ENCODE measurements at places on chromosomes 1 and 21.

- no peak for DNase-seq
These were observed 62.2 kb downstream of the HSF2BP start for GRCh38 chr21:43597052-43597451.

DNA sequence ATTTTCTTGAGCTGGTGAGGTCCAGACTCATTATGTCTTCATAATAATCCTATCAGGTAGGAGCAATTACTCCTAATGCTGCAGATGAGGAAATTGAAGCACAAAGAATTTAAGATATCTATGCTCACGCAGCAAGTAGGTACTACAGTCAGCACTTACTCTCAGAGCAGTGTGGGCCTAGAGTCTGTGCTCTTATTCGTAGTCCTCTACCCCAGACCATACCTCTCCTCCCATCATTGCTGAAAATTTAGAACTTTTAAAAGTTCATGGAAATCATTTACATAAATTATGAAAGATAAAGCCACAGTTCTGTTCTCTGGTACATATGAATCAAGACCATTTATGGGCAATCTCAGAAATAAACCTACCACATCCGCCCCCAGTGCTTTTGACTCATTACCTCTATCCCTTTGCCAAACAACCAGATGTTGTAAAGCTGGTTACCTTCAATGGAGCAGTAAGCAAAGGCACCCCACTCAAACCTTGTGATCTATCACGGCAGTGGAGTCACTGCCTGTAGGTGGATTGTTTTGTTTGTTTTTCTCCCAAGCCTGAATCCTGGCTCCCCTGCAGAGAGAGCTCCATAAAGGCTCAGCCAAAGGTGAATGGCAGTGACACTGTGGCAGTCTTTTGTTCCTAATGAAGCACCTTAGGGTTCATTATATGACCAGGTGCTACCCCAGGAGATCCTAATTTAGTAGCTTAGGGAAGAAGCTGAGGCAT lies 20.9 kb upstream of the MAN1A2 start:
- DNase-seq = no peak

DNA sequence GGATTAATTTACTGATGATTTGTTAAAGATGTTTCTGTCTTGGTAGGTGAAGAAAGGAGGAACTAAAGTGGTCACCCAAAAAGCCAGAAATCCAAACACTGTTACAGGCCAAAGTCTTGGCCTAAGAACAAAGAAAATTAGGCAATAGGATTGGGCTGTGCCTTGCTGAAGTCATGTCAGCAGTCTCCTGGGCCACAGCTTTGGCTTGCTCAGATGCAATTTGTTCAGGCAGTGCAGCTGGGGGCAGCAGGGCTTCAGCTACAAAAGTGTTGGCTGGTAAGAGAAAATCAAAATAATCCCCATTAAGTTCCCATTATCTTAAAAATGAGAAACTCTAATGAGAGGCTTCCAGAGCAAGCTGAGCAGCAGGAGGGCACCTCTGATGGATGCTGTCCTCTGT lies 14.0 kb upstream of the RAP1A start:
- no peak for DNase-seq

- DNase-seq = peak; percentile 91
These were observed 32.1 kb downstream of the RABGAP1L start for GRCh38 chr1:174191349-174191862.

DNA sequence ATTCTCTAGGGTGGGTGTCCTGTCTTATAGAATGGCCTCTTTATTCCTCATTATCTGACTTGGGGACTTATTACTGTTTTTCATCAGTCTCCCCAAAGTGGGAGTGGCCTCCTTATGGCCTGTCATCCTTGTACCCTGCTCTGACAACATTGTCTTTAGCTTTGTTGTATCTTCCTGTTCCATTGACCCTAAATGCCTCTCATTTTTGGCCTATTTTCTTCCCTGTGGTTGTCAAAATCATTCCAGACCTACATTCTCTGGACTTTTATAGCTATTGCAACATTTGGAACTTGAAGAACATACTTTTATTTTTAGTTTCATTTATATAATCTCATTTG lies 9.7 kb downstream of the SFT2D2 start:
- DNase-seq = peak; percentile 51

GRCh38 chr1:3645666-3646355 lies 4.1 kb downstream of the WRAP73 start:
- no peak for DNase-seq

DNA sequence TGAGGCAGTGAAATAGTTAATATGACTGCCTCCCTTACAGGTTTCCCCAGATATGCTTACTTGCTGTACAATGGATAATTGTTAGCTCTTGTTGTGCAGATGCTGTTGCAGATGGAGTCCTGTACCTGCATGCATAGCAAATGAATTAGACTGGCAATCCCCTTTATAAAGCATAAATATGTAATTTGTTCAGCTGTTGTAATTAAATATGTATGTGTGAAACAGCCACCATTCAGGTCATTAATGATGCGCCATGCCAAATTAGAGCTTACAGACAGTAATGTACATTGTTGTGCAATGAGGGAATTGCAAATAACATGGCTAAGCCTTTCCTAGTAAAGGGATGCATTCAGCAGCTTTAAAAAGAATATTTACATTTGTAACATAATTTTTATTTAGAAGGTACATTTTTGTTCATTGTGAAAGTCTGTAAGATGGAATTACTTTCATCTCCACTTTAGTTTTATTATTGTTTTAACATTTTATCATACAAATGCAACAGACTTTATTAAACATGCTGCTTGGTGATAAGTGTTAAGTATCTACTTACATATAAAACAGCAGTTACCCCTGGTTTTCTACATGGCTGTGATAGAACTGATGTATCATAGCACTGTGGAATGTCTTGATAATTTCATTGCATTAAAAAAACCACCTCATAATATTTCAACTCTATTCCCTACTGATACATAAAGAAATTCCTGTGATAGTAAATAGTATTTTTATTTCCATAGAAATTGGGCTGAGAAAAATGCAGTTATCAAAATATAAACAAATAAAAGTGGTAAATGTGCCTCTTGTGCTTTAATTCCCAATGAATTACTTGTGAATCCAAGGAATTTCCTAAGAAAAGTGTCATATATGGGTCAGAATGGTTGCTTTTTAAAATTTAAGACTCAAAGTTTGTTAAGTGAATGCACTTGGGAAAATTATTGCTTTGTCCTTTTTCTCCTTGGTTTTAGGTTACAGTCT lies 99.0 kb downstream of the NFIA start:
- DNase-seq = no peak

DNA sequence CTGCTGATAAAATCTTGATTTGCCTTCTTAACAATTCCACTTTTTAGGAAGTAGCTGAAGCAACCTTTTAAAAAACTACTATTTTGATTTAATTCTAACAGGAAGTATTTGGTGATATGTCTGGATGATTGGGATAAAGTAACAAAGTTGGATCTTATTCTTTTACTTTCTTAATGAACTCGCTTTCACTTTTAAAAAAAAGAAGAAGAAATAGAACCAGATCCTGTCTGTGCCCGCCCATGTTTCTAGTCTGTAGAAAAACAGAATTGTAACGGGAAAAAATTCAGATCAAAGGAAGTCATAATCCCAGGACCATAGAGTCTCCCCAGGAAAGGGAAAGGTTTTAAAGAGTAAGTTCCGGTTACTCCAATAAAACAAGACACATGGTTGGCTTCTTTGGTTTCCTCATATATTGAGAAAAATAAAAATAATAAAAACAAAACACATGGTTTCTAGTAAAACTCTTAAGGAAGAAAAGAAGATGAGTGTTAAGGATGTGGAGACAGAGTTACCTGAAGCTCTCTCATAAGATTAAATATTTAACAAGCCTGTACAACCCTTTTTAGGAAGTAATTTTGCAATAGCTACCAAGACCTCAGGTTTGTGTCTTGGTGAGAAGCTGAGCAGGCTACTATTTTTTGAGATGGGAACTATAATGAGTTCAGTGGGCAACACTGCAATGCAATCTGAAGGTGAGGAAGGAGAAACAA lies 4.9 kb downstream of the CD48 start:
- no peak for DNase-seq

DNA sequence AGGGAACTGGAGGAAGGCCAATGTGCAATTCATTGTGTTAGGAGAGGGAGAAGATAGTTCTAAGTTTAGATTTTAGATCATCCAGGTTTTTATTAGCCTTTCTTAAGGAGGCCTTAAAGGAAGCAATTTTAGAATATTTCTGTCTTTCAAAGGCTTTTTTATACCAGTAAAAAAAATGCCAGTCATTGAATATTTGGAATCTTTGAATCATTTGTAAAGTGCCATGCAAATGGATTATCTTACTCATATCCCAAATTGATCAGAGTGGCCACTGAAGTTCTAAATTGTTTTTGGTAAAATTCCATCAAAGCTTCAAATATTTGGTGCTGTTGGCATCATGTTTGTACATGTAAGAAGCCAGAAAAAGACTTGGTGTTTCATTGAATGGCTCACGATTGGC lies 244.8 kb downstream of the RPS6KC1 start:
- no peak for DNase-seq

- DNase-seq = no peak
These were observed 39.6 kb upstream of the LBR start for GRCh38 chr1:225467193-225468020.

DNA sequence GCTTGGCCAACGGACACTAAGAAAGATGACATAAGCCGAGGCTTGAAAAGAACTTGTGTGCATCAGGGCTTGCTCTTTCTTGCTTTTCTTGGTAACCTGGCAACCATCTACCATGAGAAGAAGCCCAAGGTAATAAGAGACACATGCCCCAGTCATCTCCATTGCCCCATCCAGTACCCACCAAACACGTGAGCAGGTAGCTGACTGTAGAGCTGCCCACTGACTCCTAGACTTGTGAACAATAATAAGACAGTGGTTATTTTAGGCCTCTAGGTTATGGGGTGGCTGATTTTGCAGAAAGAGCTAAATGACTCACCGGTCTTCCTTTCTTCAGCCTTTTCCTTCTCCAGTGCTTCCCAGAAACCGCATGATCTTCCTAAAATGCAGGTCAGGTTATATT lies 105.0 kb upstream of the JUN start:
- DNase-seq = no peak

DNA sequence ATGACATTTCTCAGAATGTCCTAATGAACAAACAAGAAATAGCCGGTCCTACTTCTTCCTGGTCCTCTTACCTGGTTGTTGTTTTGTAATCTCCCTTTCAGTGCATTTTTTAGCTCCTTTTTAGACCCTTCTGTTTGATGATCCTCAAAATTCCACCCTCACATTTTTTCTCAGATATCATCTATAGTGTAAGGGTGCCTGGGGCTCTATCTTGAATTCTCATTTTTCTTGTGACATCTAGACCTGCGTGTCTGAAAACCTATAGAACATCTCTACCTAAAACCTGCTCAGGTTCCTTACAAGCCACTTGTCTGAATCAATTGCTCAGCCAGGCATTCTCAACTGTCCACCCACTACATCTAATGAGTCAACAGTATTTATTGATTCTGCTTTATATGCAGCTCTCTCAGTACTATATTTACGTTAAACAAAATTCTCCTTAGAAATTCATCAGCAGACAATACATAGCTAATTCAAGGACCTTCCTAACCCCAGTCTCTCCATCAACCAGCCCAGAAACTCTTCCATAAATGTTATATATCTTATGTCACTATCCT lies 36.5 kb upstream of the USH2A start:
- no peak for DNase-seq

GRCh38 chr1:41855713-41856112 lies 63.0 kb downstream of the HIVEP3 start:
- DNase-seq = no peak

DNA sequence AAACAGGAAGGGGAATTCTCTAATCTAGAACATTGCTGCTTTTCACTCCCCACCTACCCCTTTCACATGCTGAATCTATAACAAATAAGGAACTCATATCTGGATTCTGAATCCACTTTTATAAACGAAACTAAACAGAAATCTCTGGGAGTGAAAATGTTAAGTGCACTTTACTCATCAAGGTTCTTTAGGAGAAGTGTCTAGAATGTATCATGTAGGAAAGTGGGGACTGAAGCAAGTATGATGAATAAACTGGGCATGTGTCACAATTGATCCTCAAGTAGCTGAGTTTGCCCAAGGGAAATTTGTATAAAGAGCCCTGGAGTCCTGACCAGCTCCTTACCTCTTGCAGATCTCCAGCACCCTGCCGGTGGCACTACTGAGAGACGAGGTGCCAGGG lies 19.8 kb downstream of the AVPR1B start:
- DNase-seq = no peak

GRCh38 chr1:241677201-241677600 lies 25.1 kb downstream of the WDR64 start:
- DNase-seq = no peak

DNA sequence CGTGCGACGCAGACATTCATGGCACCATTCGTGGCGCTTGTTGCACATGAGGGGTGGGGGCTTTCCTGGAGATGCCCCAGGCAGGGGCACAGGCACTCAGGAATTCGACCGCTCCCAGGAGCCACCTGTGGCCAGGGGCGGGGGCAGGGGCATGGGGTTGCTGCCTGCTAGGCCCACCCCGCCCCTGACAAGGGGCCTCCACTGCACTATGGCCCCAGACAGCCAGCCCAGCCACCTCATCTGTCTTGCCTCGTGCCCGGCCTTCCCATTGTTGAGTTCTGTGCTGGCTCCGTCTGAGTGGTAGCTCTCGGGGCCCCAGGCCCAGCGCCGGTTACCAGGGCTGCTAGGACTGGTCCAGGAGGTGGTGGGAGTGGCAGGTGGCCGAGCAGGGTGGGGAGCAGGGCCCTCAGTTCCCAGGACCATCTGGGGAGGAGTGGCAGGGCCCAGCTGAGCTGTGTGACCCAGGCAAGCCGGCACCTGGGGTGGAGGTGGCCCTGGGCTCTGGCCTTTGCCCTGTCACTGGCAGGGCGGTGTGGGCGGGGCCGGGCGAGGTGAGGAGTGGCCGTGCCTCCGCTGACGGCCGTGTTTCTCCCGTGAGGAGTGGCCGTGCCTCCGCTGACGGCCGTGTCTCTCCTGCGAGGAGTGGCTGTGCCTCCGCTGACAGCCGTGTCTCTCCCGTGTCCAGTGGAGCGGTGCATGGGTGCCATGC lies 1.9 kb downstream of the PLCH2 start:
- no peak for DNase-seq

- no peak for DNase-seq
These were observed 67.8 kb downstream of the NID1 start for GRCh38 chr1:235997049-235997448.

GRCh38 chr1:183279835-183280234 lies 93.8 kb downstream of the LAMC2 start:
- DNase-seq = no peak

DNA sequence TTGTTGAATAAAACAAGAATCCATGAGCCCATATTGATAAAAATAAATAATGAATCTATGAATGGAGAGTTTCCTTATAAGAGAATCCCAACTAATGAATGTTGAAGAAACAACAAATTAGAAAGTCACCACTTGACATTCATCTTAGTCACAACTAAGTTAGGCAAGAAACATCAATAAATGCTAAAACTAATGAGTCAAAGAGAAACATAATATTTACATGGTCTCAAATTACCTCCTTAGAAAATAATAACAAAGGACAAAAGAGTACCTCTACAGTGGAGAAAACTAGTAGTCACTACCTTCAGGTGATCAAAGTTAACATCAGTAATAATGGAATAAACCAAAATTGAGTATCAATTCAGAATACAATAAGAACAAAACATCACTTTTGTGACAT lies 93.5 kb downstream of the AKT3 start:
- DNase-seq = no peak

- no peak for DNase-seq
These were observed 76.0 kb downstream of the TIAM1 start for GRCh38 chr21:31268090-31268489.

- DNase-seq = no peak
These were observed 204.9 kb downstream of the KCNJ6 start for GRCh38 chr21:37711286-37711829.

All from BJ (cell line).